Fibroblast of the conjunctiva (primary cell): ENCODE measurements at places on chromosomes 3 and 15.

DNA sequence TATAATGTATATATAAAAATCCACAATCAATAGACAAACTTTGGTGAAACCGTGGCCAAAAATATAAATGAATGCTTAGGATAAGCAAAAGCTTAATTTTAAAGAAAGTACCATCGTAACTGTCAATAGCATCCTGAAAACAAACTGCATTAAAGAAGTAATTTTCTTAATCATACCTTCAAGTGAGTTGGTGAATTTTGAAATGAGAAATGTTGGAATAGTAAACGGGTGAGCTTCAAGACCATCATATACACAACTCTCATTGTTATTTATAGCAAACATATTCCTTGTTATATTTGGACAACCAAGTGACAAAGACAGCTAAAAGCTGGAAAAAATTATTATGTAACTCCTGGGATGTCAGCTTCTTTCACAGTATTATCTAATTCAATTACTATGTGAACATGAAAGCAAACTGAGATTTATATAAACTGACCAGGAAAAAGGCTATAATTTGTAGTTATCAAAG, 3.7 kb downstream of the DAZL start:
- DNase-seq, result no peak

GRCh38 chr3:189372243-189372642, 200.5 kb downstream of the TPRG1 start:
- DNase-seq, result no peak

- no peak for DNase-seq
Measured at GRCh38 chr15:90890839-90891238, 6.5 kb downstream of the FES start.

- DNase-seq, result no peak
Measured at GRCh38 chr3:72538070-72538745, 310.0 kb downstream of the SHQ1 start.

DNA sequence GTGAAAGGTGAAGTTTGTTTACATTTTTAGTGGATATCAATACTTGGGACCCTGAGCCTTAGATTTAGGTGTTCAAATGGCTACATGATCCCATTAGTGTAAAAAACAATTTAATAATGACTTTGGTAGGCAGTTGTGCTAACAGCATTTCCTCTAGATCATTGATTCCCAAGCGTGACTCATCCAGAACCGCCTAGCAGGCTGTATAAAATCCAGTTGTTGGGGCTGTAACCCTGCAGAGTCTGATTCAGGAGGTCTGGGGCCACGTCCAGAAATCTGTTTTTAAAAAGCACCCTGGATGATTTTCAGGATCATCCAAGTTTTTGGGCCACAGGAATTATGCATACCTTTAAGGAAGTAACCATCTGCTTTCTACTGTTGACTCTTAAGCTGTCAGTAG, 156.4 kb downstream of the TP63 start:
- no peak for DNase-seq

DNA sequence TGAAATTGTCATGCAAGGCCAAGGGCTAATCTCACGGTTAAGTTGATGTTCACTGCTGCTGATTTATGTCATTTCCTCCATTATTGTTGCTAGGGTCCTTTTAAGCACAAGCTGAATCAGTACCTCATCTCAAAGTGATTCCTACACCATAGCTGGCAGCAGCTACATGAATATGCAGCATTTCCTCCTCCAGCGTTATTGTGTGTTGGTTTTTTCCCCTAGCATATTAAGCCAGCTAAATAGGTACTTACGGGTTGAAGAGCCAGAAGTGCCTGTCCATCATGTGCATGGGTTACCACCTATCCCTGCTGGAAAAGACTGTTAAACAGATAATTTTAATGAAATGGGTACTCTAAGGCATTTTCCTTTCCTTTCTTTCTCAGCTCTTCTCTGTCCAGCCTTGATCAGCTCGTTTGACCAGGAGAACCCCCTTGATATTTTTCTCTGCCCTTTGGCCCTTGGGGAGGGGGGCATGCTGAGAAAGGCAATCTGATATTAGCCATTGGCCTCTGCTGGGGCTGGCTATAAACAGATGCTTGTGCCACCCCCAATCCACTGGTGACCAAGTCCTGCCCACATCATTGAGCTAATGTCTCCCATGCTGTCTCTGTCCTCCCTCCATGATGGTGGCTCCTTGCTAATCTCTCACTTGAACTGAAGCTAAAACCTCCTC, 115.6 kb upstream of the PLXNA1 start:
- no peak for DNase-seq

- DNase-seq, result no peak
Measured at GRCh38 chr15:56919609-56920366, 1.3 kb downstream of the TCF12 start.

GRCh38 chr15:65339920-65340319, 35.4 kb downstream of the RNU5B-1 start:
- no peak for DNase-seq

- no peak for DNase-seq
Measured at GRCh38 chr3:23164746-23165145, 38.4 kb upstream of the UBE2E2 start.

DNA sequence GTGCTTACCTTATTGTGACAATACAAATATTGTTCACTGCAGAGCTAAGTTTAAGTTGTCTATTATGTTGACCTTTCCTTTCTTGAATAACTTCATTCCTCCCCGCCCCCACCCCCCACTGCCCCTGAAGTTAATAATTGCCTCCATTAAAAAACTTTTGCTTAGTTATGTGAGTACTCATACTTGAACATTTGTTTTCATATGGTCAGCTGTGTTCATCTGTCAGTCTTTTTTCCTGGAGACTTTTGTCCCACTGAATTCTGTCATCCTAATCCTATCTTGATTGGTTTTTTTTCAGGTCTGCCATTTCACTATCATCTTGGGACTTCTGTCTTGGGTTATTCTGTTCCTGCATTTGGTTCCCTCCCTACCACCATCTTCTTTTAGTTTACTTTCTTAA, 8.5 kb downstream of the SLC25A36 start:
- DNase-seq, result no peak

DNA sequence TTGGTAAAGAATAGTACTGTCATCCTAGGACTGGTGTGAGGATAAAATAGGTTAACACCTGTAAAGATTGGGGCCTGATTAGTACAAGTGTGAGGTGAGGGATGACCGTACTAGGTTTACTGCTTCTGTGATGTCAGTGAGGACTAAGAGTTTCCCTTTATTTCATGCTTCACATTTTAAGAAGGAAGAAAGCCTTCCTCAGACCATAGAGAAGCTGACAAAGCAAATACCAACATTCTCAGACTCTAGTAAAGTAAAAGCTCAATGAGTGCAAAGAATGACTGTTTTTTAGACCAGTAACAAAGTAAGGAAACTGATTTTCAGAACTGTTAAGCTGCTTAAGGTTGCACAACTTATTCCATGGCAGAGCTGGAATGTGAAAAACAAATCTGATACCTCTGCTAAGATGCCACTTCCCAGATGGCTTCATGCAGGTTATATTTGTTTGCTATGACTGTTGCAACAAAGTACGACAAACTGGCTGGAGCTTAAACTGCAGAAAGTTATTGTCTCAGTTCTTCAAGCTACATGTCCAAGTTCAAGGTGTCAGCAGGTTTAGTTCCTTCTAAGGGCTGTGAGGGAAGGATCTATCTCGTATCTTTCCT, 354.9 kb downstream of the RSL24D1 start:
- DNase-seq, result no peak

DNA sequence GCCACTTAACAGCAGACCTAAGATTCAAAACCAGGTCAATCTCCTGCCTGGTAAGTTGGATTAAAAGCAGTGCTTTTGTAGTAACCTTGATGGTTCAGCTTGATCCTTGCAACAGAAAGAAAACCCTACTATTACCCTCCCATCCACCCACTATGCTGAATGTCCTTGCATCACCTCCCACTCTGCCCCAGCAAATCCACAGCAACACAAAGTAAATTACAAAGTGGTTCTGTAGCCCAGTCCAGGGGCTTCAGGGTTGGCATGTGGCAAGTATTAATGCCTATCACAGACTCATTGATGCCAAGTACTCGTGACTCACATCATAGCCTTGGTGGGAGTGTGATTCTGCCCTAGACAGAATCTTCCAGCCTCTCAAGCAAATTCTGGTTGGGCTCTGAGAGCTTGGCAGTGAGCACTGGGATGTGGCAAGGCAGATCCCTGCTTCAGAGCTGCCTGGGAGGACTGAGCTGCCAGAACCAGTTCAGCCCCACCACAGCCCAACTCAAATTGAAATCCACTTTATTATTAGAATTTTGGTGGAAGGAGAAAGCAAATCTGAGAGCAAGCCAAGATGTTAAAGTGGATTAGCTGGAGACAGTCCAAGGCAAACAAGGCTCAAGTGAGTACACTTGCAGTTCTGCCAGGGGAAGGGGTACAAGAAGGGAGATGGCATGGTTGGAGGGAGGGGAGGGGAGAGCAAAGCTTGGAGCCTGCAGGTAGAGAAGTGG, 225.8 kb upstream of the UMPS start:
- peak; percentile 20 for DNase-seq

DNA sequence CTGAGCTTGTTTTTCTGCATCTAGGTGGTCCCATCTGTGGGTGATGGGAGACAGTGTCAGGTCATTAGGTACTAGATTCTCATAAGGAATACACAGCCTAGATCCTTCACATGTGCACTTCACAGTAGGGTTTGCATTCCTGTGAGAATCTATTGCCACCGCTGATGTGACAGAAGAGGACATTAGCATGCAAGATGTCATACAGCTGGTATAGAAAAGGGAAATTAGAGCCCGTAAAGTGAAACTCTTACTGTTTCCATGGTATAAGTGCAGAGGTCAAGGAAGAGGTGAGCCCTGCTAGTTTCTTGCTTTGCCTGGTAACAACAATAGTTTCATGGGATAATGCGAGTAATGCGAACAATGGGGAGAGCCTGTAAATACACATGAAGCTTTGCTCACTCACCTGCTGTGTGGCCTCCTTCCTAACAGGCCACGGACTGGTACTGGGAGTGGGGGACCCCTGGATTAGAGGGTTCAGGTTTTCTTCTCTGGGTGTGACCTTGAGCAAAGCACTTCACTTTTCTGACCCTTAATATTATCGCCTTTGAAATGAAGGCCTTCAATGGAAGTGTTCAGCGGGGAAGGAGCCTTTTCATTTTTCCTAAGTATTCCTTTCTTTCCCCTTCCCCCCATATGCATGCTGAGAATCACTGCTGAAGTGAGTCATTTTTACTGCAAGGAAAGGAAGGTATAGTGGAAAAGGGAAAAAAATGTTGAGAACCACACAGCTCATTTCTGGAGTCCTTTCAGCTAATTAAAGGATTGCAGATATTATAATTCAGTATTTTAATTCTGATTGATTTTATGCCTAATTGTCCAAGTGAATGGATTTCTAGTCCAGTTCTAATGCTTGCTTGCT, 286.4 kb downstream of the UBE2E2 start:
- no peak for DNase-seq

GRCh38 chr3:152050903-152051302, 177.5 kb downstream of the SUCNR1 start:
- DNase-seq, result no peak

- no peak for DNase-seq
Measured at GRCh38 chr3:157129803-157130466, 30.0 kb downstream of the CCNL1 start.

- no peak for DNase-seq
Measured at GRCh38 chr15:50232791-50233190, 32.7 kb downstream of the HDC start.

- DNase-seq, result no peak
Measured at GRCh38 chr3:105516972-105517371, 150.3 kb downstream of the ALCAM start.

DNA sequence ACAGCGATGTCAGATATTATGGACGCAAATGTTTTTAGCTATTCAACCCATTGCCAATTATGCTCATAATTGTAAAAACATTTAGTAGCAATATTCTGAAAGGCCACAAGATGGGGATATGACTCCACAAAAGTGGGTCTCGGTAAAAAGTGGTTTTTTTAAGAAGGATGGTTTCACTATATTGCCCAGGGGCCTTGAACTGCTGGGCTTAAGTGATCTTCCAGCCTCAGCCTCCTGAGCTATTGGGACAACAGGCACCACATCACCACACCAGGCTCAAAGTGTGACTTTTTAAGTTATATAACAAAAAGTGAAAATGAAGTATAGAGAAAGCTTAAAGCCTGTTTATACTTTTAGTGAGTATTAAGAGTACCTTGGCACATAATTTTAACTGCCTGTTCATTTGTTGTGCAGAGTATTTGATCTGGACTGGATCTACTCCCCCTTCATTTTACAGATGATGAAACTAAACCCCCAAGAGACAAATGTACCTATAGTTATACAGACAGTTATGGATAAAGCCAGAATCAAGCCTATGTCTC, 9.4 kb downstream of the NAA50 start:
- DNase-seq, result peak; percentile 69

GRCh38 chr3:78870484-78870883, 897.3 kb downstream of the ROBO1 start:
- no peak for DNase-seq

DNA sequence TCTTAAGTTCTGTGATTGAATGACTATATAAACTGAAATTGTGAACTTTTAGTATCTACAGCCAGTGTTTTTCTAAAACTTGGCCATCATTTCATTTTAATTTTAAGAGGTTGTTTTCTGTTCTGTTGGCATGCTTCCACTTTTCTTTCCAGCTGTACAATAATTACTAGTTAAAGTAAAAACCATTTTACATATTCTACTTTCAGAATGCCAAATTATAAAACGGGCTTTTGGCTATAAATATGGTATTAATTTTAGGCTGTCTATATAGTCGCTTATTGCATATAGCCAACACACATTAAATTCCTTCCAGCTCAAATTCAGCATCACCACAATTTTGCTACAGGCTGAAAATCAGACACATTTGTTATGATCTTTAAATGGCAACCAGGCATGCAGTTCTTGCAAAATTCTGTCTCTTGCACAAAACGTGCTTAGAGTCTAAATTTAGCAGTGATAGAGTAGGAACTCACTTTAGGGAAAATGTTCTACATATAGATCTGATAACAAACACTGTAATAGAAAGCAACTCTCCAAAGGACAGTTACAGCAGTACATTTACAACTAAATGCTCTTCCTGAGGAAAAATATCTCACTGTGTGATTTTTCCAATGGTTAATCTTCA, 81.1 kb downstream of the BTD start:
- DNase-seq, result peak; percentile 35

DNA sequence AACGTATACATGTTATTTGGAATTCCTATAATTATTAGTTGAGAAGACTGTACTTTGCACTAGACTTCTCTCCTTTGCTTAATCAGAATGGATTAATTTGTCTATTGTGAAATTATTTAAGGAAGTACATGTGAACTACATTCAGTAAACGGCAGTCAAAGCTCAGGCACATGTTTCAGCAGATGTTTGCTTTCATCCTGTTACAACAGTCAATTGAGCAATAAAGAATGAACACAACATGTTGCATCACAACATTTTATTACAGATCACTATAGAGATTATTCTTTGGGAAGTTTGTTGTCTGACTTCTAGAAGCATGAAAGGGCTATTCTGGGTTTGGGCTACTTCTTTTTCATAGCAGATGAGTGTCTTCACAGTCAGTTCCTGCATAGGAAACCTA, 39.2 kb downstream of the RAB27A start:
- peak; percentile 95 for DNase-seq

- no peak for DNase-seq
Measured at GRCh38 chr3:140035871-140036270, 100.9 kb downstream of the CLSTN2 start.

DNA sequence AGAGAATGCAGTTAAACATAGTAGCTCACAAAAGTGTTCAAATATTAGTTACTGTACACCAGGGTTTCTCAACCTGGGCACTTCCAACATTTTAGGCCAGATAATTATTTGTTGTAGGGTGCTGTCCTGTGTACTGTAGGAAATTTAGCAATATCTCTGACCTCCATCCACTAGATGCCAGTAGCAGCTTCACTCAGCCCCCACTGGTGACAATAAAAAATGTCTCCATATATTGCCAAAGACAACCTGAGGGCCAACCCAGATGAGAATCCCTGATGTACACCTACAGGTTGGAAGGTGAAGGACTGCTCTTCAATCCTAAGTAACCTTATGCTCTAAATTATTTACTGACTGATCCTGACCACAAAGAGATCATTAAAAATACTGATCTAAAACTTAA, 32.5 kb downstream of the DCUN1D1 start:
- no peak for DNase-seq
